HCEC 1CT (cell line): ENCODE measurements at places on chromosomes 6 and 20.

DNA sequence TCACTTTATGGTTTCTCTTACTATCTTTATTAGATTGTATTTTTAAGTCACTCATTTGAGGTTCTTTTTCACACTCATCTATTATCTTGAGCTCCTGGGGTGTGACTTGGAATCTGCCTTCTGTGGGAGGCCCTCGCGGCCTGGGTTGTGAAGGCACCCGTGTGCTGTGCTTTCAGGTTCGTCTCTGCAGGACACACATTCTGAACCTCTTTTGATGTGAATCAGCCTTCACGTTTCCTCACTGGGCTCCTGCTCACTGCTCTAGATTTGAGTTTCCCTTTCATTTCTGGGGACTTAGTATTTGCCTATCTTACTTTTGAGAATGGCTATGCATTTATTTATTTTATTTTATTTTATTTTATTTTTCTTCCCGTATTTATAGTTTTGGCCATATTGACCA lies 97.8 kb downstream of the PACRG start:
- no peak for DNase-seq

DNA sequence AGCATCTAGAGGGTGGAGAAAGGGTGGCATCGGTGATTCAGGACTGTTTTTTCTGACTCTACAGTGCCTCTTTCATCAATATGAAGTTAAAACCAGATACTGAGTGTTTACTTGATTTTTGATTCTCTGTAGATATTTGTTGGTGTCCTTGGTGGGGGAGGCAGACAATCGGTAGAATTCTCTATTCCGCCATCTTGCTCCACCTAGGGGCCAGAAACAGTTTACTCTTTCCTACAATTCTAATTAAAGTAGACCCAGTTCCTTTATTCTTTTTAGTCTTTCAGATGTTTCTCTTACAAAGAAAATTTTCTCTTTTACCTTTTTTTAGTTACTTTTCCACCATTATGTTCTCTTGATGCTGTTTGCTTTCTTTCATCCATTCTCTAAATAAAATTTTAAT lies 162.1 kb upstream of the RAB32 start:
- DNase-seq: no peak

DNA sequence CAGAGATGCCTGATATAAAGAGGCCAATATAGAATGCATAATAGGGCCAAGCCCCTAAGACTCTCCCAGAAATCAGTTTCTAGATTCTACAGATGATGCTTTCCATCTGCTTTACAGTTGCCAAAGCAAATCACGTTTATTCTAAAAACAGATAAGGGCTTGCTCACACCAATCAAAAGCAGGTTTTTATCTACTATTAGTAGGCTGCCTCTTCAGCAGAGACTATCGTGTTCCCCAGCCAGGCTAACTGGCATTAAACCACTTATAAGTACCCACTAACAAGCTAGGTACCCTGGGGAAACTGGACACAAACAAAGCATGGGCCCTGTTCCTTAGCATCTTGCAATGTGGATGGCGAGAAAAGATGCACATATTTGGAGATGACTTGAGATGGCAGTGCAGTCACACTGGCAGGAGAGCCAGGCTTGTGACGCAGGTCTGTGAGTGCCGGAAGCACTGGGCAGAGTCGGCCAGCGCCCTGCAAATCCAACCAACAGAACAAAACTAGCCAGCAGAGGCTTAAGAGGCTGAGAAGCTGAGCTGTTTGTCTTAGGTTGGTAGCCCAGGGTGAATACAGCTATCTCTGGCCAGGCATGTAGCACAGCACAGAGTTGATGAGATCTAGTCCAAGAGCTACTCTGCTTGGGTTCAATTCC lies 73.4 kb downstream of the GFOD1 start:
- DNase-seq: no peak

DNA sequence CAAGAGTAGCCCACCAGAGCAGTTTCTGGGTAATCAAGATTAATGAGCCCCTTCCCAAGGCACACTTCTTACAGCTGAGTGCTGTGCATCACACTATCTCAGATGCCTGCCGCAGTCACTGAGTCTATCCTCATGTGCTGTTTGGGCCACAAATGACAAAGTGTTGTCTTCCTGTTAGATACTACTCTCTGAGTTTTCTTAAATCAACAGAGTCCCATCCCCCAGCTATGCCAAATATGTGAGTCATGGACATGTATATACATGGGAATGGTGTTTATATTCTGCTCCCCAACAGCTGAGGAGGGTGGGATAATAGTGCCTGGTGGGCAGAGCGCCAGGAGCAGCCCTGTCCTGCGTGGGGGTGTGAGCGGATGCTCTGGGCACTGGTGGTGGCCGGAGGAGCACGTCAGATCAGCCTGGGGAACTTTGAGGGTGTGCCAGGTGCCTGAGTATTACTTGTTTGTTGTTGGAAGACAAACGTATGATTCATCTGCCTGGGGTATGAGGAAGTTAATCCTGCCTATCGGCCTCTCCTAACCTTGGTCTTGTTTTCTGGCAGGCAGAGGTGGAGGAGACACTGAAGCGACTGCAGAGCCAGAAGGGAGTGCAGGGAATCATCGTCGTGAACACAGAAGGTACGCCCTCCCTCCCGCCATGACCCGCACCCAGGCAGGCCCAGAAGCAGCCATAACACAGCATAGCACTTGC lies 9.6 kb downstream of the DYNLRB1 start:
- peak; percentile 99 for DNase-seq

GRCh38 chr20:45948261-45948733 lies 13.8 kb downstream of the PCIF1 start:
- DNase-seq: no peak

- DNase-seq: peak; percentile 74
Observed at GRCh38 chr6:53593001-53593488, 48.1 kb upstream of the GCLC start.

GRCh38 chr6:51550243-51550642 lies 537.2 kb downstream of the PKHD1 start:
- no peak for DNase-seq

DNA sequence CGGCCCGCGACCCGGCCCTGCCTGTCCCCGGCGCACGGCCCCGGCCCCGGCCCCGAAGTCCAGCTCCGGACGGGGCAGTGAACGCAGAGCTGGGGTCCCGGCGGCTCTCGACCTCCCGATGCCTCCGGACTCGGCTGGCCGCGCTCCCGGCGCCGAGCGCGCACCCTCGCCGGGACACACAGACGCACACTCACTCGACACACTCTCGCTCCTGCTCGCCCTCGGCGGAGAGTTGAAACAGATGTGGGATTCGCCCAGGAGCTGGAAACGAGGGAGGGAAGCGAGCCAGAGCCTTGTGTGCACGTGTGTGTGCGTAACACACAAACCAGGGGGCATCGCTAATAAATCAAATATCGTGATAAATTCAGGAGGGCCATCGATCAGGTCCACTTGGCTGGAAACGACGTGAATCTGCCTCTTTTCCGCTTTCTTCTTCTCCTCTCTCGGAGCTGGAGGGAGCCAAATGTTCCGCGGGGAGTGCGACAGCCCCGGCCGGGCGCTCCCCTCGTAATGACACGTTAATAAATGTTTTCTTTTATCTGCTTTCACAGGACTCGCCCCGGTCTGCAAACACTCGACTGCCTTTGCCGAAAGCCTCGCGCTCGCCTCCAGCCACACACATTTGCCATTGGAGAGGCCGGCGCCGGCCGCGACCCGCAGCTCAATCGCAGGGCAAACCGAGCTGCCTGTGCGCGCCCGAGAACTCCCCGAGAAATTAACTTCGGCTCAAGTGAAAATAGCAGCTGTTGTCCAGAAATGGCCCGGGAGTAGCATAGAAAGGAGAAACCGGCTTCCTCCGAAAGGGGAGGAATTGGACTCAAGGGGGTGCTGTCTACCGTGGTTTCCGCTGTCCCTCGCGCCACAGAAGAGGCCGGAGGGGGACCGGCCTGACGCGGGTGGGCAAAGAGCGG lies 828 bp upstream of the SULF2 start:
- DNase-seq: peak; percentile 46

- no peak for DNase-seq
Observed at GRCh38 chr20:37559312-37560027, 31.8 kb upstream of the BLCAP start.

DNA sequence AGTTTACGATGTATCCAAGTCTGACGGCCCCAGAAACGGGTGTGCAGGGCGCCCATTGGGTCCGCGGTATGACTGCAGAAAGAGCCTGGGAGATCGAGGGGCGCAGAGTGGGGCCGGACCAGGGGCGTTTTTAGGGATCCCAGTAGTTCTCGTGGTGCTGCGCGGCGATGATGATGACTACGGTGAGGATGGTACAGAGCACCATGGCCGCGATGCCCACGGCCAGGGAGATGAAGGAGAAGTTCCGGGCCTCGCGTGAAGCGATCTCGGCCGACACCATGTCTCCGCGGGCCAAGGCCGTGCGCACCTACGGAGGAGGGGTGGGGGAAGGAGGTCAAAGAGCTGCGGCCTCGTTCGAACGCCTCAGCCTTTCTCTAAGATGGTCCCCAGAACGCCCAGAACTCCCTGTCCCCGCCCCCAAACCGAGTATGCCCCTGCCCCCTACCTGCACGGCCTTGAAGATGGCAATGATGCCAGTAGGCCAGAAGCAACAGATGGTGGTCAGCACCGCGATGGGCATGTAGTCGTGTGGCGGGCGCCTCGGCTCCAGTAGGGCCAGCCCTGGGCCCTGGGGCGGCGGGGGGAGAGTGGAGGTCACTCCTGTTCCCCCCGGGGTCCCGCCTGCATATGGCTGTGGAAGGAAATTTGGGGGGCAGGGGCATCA lies 2.5 kb downstream of the PRRT1 start:
- no peak for DNase-seq

GRCh38 chr6:170317076-170317475 lies 10.5 kb downstream of the FAM120B start:
- DNase-seq: no peak

DNA sequence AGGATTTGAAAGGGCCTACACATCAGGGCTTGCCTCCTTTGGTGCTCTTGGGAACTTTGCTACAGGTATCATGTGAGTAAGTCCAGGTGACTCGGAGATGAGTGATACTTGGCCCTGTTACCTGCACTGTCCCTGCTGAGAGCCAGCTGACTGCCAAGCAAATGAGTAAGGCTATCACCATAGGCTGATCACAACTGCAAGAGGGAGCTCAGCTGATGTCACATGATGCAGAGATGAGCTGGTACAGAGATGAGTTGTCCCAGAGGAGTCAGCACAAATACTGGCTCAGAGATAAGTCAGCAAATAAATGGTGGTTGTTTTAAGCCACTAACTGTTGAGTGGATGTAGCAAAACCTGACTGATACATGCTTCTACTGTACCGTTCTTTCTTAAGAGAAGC lies 41.4 kb downstream of the LAMP5 start:
- DNase-seq: peak; percentile 52

DNA sequence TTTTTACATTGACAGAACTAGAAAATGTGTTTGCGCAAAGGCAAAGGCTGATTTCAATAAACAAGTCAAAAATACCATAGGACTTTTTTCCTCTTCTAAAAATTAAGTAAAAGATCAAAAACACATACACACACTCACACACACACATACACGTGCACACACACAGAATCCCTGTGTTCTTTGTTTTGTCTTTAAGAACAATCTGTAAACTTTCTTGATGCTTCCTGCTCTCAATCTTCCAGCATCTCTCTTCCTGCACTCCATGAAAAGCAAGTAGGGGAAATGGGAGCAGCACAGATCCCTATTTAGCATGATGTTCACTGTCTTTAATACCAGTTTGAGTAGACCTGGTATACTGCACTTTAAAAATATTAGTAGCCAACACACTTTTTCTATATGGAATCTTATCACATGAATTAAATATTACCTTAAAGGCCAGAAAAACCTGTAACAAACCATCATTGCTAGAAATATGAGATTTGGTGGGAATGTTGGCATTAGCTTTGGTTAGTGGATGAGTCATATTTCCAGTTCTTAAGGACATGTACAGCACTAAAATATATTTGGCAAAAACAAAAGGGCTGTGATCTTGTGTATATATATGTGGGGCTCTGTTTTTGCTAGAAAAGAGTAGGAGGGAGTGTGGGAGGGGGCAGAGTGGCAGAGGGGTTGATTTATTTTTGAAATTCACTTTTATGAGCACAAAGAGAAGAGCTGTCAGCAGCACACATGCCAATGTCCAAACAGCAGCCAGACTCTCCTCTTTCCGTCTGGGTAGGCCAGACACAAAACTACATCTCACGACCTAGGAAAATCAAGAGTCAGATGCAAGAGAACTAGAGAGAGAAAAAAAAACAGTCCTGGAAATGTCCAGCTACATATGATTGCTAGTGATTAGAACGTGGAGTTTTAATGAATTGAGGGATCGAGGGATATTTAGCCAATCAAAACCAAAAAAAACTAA lies 4.6 kb downstream of the PTPRK start:
- peak; percentile 64 for DNase-seq

DNA sequence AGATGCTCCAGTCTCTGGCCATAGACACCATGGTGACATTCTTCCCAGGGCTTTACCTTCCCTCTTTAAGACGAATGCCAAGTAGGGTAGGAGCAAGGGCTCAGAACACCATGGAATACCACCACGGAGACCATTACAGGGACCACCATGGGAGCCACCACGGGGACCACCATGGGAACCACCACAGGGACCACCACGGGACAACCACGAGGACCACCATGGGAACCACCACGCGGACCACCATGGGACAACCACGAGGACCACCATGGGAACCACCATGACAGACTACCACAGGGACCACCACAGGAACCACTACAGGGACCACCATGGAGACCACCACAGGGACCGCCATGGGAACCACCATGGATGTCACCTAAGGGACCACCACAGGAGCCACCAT lies 66.9 kb upstream of the MPC1 start:
- no peak for DNase-seq

- no peak for DNase-seq
Observed at GRCh38 chr20:24389686-24390085, 79.7 kb upstream of the SYNDIG1 start.

DNA sequence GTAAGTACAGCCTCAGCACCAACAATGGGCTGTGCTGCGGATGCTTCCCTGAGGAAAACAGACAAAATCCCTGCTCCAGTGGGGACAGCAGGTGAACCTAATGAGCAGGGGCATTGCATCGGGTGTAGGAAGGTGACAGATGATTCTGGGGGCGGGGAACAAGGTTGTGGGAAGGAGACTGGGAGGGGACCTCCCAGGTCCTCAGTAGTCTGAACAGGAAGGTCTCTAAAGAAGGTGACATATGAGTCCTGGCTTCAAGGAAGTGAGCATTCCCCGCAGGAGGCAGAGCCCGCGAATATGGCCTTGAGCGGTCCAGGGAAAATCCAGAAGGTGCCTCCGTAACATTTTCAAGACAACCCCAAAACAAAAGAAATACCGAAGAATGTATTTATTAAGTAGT lies 19.4 kb downstream of the ULBP1 start:
- no peak for DNase-seq

DNA sequence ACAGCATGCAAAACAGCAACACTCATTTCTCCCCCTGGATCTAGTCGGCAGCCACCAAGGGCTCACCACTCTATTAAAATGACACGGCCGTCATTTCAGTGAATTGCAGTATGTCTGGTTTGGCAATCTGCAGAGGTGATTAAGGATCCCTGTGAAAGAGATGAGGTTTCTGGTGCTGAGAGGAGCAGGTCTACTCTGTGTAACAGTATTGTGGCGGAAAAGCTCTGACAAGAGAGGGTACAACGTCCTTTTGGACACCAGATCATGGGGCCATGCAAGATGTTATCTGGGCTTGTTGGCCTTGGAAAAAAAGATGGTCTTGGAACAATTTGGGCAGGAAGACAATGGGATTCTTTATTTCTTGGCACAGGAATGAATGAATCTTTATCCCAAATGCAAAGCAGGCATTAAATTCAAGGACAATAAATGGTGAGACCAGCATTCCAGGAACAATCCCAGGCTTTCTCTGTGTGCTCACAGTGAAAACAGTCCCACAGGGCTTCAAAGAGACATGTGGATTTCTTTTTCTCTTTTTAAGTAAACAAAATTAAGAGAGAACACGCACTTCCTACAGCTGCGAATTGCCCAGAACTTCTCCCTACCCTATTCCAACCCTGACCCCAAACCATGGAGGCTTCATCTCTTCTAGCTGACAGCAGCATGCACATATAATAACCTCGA lies 33.7 kb upstream of the ADGRF1 start:
- no peak for DNase-seq
